Aorta (tissue), 5 donors: ENCODE measurements at places on chromosomes 11 and 22. TPM values are rescaled to one million over a fixed set of nuclear protein-coding genes. Genes with fewer than 3 reads are reported as not detected.

The GRK3 gene
- 2.8 TPM for polyA plus RNA-seq

The EHF gene
- 8.5 TPM for polyA plus RNA-seq

The SYT7 gene
- polyA plus RNA-seq = 0.88 TPM

The PARVG gene
- polyA plus RNA-seq = 3.5 TPM

The MUC15 gene
- not detected for polyA plus RNA-seq

The HPX gene
- polyA plus RNA-seq = 0.50 TPM

The CHST1 gene
- polyA plus RNA-seq = 31.0 TPM
